SK-N-MC (cell line): ENCODE measurements at places on chromosomes 5 and 9.
A peak's percentile ranks its signal among the peaks of the same experiment; 100 is the strongest.

DNA sequence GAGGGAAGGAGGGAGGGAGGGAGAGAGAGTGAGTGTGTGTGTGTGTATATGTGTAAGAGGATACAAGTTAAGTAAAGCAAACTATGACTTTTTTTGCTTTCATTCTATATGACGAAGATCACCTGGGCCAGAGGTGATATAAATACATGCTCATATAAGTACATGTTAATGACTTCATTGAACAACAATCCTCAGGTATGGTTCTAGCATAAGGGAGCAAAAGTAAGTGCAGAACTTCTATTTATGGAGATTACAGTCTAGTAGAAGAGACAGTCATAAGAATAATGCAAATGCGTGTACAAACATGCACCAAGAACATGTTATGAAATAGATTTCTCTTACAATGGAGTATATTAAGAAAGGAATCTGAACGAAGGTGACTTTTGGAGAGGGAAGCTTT is 1804.0 kb downstream of the MAT2B start:
- no peak for DNase-seq

- no peak for DNase-seq
These were observed 16.0 kb downstream of the CPEB4 start for GRCh38 chr5:173904151-173904550.

GRCh38 chr5:143418140-143418866 is 14.8 kb upstream of the NR3C1 start:
- DNase-seq = no peak

DNA sequence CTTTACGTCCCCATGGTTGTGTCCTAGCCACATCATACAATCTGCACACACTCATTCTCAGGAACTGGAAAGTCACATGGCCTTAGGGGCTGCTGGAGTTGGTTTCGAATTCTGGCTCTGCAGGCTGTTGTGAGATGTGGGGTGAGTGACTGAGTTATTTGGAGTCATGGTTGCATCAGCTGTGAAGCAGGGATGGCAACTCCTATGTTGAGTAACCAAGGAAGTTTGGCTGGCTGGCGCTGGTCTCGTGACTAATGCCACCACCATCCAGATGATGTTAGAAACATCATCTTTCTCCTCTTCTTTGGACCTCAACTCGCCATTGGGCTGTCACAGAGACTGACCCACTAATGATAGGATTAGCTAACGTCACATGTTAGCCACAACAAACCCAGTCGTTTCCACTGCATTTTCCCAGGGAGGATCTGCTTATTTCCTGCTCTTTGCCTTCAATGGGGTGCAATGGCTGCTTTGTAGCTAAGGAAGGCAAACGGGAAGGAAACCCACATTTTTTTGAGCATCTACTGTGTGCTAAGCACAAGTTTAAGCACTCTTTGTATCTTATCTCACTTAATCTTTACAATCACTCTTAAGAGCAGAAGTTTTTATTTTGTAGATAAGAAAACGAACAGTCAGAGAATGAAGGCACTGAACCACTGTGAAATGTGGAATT is 78.1 kb upstream of the UBTD2 start:
- no peak for DNase-seq

GRCh38 chr5:144028636-144029035 is 141.8 kb downstream of the YIPF5 start:
- DNase-seq = no peak

DNA sequence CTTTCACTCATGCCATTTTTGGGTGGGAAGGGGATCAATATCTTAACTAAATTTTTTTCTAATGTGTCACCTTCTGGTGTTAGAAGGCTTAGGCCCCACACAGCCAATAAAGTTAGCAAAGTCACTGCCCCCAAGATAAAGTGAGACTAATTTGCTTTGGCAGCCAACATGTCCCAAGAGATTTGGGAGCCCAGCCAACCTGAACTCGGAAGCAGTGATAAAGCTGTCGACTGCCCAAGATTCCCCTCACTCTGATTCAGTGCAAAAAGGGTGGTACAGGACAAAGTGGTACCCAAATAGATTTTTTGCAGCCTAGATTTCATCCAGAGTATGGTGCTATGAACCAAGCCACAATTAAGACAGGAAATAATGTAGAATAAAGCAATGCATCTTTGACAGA is 572.5 kb upstream of the ARRDC3 start:
- no peak for DNase-seq

DNA sequence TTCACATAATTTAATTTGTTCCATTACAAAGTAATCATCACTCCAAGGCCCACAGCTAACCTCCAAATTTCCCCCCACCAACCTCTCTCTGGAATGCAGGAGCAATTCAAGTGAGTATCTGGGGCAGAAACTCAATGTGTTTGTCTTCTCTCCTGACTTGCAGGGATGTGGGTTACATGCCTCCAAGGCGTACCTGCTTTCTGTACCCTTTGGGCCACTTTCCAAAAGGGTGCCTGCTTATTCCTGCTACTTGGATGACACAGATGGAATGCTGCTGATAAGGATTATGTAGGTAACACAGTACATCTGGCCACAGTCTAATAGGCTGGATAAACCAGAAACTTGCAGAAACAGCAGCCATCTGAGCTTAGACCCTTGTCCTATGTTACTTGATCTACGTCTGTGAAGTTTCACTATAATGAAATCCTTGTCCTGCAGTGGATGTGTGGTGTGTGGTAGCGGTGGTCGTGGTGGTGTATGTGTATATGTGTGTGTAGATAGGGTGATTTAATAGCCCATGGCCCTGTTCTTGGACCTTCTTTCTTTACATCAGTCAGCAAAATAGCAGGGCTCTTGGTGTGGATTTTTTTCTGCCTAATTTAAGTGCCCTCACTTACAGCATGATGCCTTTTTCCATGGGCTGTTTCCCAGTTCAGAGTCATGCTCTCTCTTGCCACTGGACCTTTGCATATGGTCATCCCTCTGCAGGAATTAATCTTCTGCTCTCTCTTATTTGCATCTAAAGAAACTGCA is 175.9 kb downstream of the ZDHHC21 start:
- no peak for DNase-seq

DNA sequence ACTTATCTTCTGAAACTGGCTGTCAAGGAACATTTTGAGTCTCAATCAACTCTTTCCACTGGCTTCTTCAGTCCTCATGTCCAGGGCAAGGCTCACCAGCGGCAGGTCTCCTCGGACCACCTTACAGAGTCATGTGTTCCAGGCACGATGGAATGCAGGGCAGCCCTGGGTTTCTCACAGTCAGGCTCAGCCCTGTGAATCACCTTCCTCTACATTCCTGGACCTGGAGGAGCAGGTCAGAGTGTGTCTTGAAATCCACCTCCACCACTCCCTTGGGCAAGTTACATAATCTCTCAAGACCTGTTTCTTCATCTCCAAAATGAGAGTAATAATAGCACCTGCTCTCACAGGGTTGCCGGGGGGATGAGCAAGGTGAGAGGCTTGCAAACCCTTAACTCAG is 16.0 kb downstream of the ENC1 start:
- DNase-seq = no peak

- DNase-seq = no peak
These were observed 66.5 kb downstream of the GALNT12 start for GRCh38 chr9:98873951-98874371.

GRCh38 chr5:151480384-151481293 is 33.2 kb downstream of the SLC36A1 start:
- DNase-seq = no peak

DNA sequence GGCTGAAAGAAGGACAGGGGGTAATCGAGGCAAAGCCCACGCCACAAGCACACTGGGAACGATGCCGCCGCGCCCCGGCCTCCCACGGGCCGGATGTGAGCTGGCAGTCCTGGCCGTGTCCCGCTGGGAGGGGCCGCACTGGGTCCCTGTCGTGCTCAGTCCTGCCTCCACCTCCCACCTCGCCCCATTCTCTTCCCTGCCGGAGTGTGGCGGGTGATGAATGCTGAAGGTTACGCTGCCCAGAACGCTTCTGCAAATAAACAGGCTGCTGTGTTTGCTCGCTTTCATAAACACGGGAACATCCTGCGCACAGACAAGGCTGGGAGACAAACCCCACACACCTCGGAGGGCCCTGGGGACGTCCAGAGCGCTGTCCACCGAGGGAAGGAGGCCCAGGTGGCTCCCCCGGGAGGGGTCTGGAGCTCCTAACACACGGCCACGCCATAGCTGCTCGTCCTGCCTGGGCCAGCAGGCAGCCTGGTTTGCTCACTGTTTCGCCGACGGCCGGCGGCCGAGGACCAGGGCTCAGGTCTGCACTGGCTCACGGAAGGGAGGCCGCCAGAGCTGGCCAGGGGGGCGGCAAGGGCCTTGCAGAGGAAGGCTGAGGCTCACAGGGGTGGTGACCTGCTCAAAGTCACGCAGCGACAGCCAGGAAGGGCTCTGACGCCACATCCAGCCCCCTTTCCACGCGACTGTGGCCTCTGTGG is 2.3 kb downstream of the DNLZ start:
- no peak for DNase-seq

- DNase-seq = no peak
These were observed 31.8 kb downstream of the ANXA1 start for GRCh38 chr9:73183428-73183827.

DNA sequence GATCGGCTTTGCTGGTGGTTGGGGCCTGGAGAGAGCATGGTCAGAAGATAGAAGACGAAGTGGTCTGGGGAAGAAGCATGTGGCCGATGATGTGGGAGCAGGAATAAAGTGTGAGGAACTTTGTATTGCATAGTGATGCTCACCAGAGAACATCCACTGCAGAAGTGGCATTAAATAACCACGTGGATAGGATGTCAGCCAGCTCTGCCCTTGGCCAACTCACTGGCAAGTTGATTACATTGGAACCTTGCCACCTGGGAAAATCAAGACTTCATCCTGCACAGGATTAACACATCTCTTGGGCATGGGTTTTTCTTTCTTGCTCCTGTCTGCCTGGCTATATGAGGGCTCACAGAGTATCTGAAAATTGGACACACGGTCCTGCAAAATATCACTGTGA is 217.4 kb downstream of the DMRT2 start:
- no peak for DNase-seq

DNA sequence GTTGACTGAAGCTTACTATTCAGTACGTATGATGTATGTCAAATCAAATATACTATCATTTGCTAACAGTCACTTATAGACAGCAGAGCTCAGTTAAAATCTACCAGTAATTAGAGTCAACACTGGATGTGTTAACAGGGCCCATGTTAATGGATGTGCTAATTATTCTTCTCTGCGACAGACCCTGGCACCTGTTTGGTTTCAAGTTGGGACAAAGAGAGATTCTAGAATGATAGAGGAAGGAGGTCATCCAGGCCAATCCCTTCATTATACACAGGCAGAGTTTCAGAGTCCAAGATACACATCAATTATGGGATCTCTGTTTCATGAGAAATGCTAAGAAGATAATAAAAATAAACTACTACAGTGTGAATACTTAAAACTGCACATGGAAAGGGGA is 615.0 kb downstream of the ZNF608 start:
- no peak for DNase-seq

- DNase-seq = no peak
These were observed 35.7 kb upstream of the CLK4 start for GRCh38 chr5:178662541-178662860.

- DNase-seq = peak; percentile 22
These were observed 721.2 kb upstream of the COX7C start for GRCh38 chr5:85896514-85896913.

- DNase-seq = no peak
These were observed 217.8 kb upstream of the TLE4 start for GRCh38 chr9:79353856-79354520.

DNA sequence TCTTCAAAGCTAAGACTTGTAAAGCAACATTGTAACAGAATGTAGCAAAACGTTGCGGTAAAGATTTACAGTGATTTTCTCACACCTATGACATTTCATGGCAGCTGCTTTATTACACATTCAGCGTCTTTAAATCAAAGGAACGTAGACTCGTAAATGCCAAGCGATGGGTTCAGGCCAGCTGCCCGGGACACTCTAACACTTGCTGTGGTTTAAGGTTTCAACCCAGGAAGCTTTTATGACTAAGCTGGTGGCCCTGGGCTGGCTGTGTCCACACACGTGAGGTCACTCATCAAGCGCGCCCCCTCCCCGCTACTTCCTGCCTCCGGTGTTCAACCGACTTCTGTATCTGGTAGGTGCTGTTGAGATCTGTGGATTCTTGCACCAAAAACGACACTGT is 2.5 kb downstream of the SLC6A18 start:
- DNase-seq = no peak

DNA sequence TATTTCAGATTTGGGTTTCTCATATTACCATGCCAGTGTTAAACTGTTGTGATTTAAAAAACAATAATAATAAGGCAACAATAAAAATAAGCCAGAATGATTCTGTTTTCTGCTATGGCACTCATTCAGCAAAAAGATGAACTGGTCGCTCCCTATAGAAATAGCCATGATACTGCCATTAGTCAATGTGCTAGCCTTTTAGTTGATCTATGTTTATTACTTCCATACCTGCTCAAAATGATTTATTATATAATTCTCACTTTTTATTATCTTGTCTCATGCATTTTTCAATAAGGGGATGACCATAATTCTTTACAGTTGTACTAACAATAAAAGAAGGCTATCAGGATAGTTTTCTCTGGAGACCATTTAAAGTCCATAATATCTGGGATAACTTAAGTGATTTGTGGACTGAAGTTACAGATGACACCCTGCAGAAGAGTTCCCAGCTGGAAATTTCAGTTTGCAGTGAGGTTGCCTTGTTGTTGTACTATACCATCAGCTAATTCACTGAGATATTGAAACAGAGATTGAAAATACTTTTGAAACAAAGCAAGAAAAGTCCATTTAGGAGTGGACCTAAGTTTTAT is 334.3 kb downstream of the GABRB2 start:
- DNase-seq = no peak

GRCh38 chr5:136232316-136232715 is 39.4 kb upstream of the SMIM32 start:
- no peak for DNase-seq

DNA sequence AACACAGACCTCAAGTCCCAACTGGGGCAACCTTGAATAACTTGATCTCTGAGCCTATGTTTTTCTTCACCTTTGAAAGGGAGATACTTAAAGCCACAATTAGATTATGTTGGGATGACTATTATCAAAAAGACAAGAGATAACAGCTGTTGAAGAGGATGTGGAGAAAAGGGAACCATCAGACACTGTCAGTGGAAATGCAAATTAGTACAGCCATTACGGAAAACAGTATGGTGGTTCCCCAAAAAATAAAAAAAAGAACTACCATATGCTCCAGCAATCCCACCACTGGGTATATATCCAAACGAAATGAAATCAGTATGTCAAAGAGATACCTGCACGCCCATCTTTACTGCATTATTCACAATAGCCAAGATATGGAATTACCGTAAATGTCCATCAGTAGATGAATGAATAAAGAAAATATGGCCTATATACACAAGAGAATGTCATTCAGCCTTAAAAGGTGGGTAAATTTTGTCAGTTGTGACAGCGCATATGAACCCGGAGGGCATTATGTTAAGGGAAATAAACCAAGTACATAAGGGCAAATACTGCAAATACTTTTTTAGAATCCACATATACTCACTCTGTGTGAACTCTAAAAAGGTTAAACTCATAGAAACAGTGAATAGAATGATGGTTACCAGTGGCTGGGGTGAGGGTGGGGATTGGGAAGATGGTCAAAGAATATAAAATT is 12.7 kb downstream of the FAT2 start:
- DNase-seq = no peak
